Prostate gland (tissue), 2 donors: ENCODE measurements at places on chromosomes 4 and X.
A peak's percentile ranks its signal among the peaks of the same experiment; 100 is the strongest.

DNA sequence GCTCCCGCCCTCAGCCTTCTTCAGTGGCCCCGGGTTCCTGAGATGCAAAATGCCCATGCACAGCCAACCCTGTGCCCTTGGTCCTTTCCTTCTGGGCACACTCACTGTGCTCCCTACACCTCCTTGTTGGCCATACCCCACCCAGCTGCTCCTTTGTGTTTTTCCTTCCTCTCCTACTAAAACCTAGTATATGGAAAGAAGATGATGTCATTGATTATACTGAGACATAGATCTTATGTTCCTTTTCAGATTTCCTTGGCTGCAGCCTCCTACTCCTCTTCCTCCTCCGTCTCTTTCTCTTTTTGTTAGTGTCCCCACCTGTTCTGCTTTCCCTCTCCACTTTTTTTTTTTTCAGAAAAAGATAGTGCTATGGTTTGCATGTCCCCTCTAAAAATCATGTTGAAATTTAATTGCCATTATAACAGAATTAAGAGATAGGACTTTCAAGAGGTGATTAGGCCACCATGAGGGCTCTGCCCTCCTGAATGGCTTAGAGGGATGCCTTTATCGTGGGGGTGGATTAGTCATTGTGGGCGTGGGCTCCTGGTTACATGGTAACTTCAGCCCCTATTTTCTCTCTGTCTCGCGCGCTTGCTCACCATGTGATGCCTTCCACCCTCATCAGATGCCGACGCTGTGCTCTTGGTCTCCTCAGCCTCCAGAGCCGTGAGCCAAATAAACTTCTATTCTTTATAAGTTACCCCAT is 254.9 kb upstream of the GATB start:
- no peak for DNase-seq

GRCh38 chrX:86028681-86029080 is 18.7 kb downstream of the CHM start:
- DNase-seq: no peak

GRCh38 chr4:98113012-98113411 is 30.3 kb downstream of the STPG2 start:
- no peak for DNase-seq

- DNase-seq: no peak
Observed at GRCh38 chr4:7015383-7016035, 27.7 kb upstream of the TADA2B start.

GRCh38 chrX:67596839-67597790 is 53.3 kb downstream of the AR start:
- no peak for DNase-seq

GRCh38 chr4:140122891-140123290 is 31.1 kb downstream of the MAML3 start:
- DNase-seq: no peak

GRCh38 chrX:151977009-151977408 is 2.5 kb upstream of the GABRE start:
- no peak for DNase-seq

GRCh38 chr4:99090481-99091215 is 2.1 kb upstream of the ADH5 start:
- DNase-seq: no peak

DNA sequence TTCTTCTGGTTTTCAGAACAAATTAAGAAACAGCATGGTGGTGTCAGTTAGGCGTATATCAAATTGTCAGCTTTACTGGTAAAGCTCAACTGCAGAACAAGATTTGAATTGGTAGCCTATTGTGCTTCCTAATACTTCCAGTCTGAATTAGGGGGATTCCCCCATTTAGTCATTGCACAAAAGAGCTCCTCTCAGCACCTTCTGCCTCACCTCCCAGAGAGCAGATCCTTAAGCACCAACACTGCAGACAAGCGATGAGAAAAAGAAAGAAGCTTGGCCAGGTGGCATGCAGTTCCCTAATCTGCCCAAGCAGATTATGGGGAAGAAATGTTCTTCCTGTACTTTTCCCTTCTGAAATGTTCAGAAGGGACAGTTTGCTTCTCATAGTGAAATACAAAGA is 9.2 kb downstream of the MAP9 start:
- no peak for DNase-seq

DNA sequence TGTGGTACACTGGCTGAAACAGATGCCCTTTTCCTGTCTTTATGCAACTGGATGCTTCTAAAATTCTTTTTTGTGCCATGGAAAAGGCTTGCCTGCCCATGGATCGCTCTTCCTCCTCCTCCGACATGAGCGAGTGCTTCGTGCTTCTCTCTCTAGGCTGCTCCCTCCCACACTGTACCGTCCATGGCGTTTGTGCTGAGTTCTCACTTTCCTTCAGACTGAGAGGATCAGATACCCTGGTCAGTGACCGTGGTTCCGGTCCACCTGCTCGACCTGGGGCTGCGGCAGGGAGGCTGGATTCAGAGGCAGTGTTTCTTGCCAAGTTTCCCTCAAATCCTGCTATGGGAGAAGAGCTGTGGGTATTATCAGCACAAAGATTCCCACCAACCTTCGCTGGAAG is 10.2 kb upstream of the CLDN24 start:
- no peak for DNase-seq

- DNase-seq: no peak
Observed at GRCh38 chr4:110486256-110486655, 10.3 kb downstream of the ENPEP start.

DNA sequence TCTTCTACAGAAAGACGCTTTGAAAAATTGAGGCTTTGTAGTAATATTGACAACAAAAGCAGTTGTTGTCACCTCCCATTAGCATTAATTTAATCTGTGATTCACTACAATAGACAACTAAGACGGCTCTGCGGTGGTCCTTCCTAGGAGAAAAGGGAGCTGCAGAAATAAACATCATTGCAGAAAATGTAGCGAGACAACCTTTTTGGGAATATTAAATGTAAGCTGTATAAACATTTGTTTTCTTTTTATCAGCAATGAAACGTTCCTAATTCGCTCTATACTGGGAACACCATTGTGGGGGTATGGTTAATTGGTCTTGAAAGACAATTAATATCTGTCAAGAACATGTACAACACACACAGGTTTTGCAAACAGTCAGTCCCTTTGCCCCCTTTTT is 583.3 kb upstream of the TENM3 start:
- no peak for DNase-seq

DNA sequence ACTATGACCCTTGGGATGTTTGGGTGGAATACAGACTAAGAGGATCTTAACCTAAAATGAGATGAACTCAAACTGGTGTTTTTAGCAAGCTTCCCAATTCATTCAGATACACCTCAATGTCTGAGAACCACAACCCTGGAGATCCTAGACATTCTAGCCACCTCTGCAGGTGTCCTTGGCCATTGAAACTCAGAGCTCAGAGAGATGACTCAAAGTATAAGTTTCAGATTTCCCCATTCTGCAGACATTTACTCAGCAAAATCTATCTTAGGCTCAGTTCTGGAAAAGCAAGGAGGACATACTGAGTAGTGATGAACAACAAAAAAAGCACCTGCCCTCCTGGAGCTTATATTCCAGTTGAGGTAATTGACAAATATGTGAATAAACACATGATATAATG is 47.8 kb downstream of the COMMD8 start:
- no peak for DNase-seq

GRCh38 chrX:5829469-5829868 is 399.2 kb downstream of the NLGN4X start:
- no peak for DNase-seq

- DNase-seq: no peak
Observed at GRCh38 chr4:14193601-14194000, 566.1 kb upstream of the BOD1L1 start.

DNA sequence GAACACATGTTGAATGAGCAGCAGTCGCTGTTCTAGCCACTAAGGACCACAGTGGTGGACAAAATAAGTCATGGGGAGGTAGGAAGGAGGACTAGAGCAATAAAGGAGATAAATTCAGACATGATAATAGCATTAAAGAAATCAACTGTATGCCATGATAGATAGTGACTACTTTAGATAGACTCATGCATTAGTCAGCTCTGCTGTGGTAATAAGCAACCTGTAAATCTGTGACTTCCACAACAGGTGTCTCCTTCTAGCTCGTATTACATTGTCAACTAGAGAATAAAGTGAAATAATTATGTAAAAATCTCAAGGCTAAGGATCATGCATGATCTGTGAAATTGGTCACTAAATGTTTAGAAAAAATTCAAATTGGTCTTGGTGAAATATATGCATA is 77.9 kb downstream of the WWC2 start:
- DNase-seq: no peak

DNA sequence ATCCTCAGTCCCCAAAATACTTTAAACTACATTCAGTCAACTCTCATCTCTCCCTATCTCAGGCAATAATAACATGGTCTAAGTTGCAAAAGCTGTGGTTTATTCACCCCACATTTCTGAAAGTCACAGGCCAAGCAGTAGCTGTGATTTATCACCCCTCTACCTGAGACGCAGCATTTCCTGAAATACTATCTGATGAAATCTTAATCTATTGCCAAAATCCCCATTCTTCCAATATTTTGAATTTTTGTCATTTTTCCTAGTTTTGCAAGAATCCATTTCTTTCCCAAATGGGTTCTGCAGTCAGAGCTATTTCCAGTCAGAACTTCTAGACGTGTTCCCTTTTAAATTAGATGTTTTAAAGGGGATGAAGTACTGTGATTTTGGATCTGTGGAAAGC is 148.3 kb downstream of the BANK1 start:
- DNase-seq: no peak

DNA sequence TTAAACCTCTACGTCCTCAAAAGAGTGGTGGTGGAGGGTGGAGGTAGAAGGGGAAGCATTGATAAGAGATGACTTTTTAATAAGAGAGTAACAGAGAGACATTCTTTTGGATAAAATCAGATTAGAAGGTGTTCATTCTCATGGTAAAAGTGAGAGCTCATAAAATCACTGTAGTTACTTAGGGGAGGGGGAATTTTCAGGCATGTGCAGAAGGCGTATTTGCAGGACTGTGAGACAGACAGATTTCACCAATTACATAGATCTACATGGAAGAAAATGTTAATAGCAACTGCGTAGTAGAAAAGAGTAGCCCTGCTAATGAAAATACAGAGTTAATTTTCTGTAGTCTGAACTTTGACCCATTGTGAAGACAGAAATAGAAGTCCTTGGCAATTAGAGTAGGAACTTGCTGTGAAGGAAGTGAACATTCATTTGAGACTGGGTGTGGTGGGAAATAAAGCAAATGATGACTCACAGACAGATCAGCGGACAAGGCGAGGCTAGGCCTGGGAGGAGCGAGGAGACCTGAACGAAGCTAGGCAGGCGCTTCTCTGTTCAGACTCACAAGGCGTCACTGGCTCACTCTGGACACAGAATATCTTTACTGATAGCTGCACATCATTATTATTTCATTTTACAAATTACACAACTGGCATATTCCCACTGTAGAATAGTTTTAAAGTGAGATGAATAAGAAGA is 57.2 kb upstream of the FAM9C start:
- peak; percentile 46 for DNase-seq

GRCh38 chr4:24799544-24800324 is 4.4 kb downstream of the SOD3 start:
- no peak for DNase-seq

- no peak for DNase-seq
Observed at GRCh38 chr4:15378062-15378461, 49.8 kb upstream of the C1QTNF7 start.

DNA sequence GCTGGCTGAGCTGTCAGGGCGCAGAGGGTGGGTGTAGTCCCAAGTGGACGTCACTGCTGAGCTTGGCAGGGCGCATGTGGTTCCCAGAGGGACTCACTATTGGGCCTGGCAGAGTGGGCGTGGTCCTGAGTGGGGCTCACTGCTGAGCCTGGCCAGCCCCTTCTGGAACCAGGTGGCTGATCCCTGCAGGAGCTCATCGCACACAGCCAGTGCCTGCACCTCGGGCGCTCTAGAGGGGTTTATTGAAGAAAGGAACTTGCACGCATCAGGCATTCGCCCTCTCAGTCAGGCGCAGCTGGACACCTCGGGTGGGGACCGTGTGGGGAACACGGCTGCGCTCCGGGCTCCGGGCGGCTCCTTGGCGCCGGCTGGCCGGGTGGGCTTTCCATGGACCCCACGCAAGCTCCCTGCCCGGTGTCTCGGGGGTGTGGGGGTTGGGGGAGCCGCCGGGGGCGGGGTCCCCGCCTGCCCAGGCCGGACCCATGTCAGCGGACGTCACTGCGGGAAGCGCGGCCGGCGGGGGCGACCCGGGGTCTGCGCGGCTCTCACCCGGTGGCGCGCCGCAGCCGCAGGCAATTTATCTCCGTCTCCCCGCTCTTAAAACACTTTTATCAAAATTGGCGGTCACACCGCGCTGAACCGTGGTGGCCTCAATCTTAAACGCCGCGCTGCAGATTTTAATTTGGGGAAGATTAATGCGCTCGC is 65.4 kb upstream of the NKX1-1 start:
- no peak for DNase-seq

DNA sequence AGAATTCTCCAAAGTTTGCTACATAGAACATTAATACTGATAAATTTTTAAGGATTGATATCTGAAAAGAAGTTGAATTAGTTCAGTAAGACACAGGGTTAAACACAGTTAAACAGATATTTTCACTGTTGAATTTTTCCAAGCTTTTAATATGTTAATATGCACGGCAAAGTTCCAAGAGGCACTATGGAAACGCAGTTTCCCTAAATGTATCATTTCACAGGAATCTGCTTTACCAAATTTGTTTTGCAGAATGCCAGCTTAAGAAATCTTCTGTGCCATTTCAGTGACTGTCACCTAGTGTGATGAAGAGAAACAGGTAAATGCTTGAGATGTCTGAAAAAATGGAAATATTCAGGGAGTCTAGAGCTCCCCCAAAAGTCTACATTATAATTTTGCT is 395.9 kb upstream of the GRIA3 start:
- no peak for DNase-seq

- no peak for DNase-seq
Observed at GRCh38 chrX:69082055-69082752, 83.0 kb downstream of the PJA1 start.

GRCh38 chr4:42490015-42490414 is 92.7 kb downstream of the SHISA3 start:
- DNase-seq: no peak

DNA sequence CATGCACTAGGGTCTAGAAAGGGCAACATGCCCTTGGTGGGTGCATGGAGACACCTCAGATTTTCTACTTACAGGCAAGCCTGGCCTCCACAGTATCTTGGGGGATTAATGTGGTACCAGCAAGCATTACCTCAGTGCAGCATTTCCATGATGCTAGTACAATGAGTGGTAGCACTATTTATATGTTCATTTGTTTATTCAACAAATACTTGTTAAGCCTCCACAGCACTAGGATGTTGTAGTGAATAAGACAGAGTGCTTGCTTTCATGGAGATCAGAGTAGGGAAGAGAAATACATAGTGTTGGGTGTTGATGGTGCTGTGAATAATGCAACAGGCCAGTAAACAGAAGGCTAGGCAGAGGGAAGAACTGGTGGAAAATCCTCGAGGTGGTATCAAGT is 133.4 kb downstream of the KLHL8 start:
- DNase-seq: no peak

DNA sequence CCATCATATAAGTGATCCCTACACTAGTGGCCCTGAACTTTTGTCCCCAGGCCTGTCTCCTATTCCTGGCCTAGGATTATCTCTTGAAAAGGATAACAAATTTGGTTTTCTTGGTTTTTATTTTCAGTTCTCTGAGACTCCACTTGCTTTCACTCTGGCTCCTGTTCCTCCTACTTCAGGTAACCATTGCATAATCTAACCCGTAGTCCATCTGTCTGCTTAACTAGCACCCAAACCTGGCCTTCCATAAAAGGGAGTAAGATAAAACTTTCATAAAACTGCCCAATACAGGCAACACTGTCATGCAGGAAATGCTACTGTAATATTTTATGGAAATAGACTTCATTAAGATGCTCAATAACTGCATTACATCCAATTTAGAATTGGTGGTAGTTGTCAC is 52.1 kb upstream of the RAP1GDS1 start:
- DNase-seq: no peak

GRCh38 chrX:132413459-132413858 is 75.4 kb downstream of the MBNL3 start:
- no peak for DNase-seq
